ENCODE measurements at places on chromosomes 1 and 21. TPM values are rescaled to one million over a fixed set of nuclear protein-coding genes. Genes with fewer than 3 reads are reported as not detected.

DNA sequence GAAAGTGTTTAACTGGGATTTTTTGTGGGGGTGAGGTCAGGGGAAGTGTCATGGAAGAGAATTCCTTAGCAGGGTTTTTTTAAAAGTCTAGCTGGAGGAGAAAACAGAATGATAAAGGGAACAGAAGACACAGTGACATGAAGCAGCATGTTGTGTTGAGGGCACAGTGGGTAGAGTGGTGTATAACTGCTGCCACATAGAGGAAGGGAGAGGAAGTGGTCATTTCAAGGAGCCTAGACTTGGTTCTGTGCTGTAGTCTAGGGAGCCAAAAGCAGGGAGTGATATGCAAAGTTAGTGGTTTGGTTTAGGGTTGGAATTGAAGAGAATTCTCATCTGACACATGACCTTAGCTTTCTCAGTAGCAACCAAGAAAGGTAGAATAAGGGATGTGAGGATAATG is 10.2 kb downstream of the EEIG2 start:
- H3K27ac ChIP-seq: no peak overlapping the region
- H3K4me1 ChIP-seq: no peaks in the 10 kb centered on the region
- no peak overlapping the region for H3K4me3 ChIP-seq
- no peaks in the 10 kb centered on the region for H3K36me3 ChIP-seq
- no peaks in the 10 kb centered on the region for H3K27me3 ChIP-seq

DNA sequence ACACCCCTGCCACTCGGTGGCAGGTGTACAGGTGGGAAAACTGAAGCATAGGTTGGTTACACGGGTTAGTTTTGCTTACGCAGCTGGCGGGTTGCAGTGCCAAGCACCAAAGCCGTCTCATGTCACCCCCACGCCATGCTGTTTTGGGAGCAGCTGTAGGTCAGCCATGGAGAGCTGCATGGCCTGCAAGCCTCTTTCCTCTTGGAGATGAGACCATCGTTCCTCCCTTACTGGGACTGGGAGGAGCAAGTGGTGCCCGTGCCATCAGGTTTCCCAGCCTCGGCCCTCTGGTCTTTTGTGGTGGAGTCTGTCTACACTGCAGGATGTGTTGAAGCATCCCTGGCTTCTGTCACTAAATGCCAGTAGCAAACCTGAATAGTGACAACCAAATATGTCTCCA is 46.9 kb downstream of the AJAP1 start:
- H3K4me3 ChIP-seq: no peak overlapping the region
- no peaks in the 10 kb centered on the region for H3K27me3 ChIP-seq
- DNase-seq: no peak
- no peak overlapping the region for H3K27ac ChIP-seq
- no peaks in the 10 kb centered on the region for H3K4me1 ChIP-seq

GRCh38 chr1:114107474-114108435 is 45.9 kb downstream of the SYT6 start:
- no peak for DNase-seq
- H3K36me3 ChIP-seq: no peaks in the 10 kb centered on the region
- peaks cover 2% of the 10 kb centered on the region for H3K27me3 ChIP-seq
- no peak overlapping the region for H3K4me3 ChIP-seq
- peak overlapping the region; percentile 66 for H3K27ac ChIP-seq

CD164L2 gene
- total RNA-seq: not detected

PRAMEF10 gene
- not detected for total RNA-seq

- DNase-seq: peak; percentile 35
- no peaks in the 10 kb centered on the region for H3K36me3 ChIP-seq
- H3K27ac ChIP-seq: no peak overlapping the region
- H3K4me3 ChIP-seq: no peak overlapping the region
- no peaks in the 10 kb centered on the region for H3K27me3 ChIP-seq
- no peaks in the 10 kb centered on the region for H3K4me1 ChIP-seq
Measured at GRCh38 chr1:246117066-246117791, 389.9 kb downstream of the SMYD3 start.

PHC2 gene
- 113 TPM for total RNA-seq

DNA sequence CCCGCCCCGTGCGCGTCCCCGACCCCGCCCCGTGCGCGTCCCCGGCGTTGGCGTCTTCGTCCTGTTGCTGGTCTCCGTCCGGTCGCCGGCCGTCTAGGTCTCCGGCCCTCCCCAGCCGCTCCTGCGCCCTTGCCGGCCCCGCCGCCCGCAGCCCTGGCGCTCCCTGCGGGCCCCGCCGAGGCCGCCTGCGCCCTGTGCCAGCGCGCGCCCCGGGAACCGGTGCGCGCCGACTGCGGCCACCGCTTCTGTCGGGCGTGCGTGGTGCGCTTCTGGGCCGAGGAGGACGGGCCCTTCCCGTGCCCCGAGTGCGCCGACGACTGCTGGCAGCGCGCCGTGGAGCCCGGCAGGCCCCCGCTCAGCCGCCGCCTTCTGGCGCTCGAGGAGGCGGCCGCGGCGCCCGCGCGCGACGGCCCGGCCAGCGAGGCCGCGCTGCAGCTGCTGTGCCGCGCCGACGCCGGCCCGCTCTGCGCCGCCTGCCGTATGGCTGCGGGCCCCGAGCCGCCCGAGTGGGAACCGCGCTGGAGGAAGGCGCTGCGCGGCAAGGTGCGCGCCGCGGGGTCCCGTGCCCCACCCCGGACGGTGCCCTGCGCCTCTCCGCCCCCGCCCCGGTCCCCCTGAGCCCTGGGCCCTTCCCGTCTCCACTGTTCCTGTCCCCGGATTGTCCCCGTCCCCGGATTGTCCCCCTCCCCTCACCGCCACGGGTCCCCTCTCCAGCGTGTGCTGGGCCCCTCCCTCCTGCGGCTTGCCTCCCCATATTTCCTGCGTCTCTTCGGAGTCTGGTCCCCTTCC is at the start of gene RNF187:
TSS of gene RNF187 (plus strand) at position 47 of the 789 bp plus-strand sequence.
- peak within 1 kb of the TSS; percentile 98 for H3K27ac ChIP-seq
- peaks cover 9% of the 10 kb centered on the region for H3K4me1 ChIP-seq
- no peak for DNase-seq
- peaks cover 7% of the 10 kb centered on the region for H3K36me3 ChIP-seq

DNA sequence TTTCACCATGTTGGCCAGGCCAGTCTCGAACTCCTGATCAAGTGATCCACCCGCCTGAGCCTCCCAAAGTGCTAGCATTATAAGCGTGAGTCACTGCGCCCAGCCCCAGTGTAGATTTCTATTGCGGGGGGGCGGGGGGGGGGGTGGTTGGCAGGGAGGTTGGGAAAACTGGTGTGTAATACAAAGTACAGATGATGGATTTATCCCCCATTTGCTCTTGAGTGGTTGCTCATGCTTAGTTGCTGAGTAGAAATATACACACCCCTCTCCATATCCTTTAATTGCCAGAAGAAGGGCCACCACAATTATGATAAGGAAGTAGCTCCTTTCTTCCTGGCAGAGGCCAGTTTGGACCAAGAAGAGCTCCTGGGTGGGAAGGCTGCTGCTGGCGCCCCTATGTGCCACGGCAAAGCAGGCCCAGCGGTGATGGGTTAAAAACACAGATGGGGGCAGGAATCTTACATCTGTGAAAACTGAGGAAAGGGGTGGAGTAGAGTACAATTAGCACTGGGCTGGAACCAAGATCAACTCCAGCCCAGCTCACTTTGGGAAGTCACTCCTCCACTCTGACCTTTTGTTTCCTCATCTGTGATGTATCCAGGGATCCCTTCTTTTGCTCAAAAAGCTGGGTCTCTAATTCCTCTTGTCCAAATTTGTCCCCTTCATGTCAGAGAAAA is 55.2 kb downstream of the MRPL37 start:
- peaks cover 23% of the 10 kb centered on the region for H3K4me1 ChIP-seq
- no peaks in the 10 kb centered on the region for H3K27me3 ChIP-seq
- H3K36me3 ChIP-seq: no peaks in the 10 kb centered on the region
- peak; percentile 89 for DNase-seq

DNA sequence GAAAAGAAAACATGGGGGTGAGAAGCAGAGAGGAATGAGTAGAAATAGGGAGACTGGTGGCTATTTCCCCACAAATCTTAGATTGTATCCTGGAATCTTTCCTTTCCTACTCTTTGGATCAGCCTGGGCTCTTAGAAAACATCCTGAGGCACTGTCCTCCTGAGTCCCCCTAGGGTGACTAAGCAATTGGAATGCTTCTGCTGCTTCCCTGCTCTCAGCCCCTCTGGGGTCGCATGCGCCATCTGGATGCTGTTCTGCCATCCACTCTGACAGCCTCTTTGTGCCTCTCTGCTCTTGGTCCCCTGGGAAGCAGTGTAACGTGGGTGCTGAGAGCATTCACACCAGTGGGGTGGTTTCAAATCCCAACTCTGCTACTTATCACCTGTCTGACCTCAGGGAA is 443.0 kb downstream of the SIPA1L2 start:
- no peaks in the 10 kb centered on the region for H3K36me3 ChIP-seq
- no peak overlapping the region for H3K4me3 ChIP-seq
- H3K27ac ChIP-seq: no peak overlapping the region
- no peak for DNase-seq

DNA sequence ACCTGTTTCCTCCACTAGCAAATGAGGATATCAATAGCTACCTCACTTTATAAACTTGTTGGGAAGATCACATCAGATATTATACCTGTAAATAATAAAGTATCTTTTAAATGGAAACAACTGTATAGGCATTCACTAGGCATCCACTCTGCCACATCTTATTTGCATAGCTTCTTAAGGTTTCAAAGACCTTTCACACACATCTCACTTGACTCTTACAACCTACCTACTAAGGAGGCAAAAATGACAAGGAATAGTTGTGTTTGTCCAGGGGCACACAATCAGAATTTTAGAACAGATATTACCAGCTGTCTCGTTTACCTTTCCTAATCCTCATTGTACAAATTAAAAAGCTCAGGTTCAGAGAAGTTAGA is 51.5 kb downstream of the VANGL2 start:
- H3K4me3 ChIP-seq: no peak overlapping the region
- no peak for DNase-seq
- no peaks in the 10 kb centered on the region for H3K27me3 ChIP-seq
- H3K4me1 ChIP-seq: no peaks in the 10 kb centered on the region
- H3K36me3 ChIP-seq: no peaks in the 10 kb centered on the region

AADACL4 gene
- not detected for total RNA-seq

GRCh38 chr1:203163891-203164635 is 11.6 kb downstream of the MYBPH start:
- no peak for DNase-seq
- peaks cover 2% of the 10 kb centered on the region for H3K27me3 ChIP-seq
- no peak overlapping the region for H3K4me3 ChIP-seq
- H3K27ac ChIP-seq: no peak overlapping the region
- H3K4me1 ChIP-seq: no peaks in the 10 kb centered on the region

SLC35D1 gene
- total RNA-seq: 12.7 TPM

DNA sequence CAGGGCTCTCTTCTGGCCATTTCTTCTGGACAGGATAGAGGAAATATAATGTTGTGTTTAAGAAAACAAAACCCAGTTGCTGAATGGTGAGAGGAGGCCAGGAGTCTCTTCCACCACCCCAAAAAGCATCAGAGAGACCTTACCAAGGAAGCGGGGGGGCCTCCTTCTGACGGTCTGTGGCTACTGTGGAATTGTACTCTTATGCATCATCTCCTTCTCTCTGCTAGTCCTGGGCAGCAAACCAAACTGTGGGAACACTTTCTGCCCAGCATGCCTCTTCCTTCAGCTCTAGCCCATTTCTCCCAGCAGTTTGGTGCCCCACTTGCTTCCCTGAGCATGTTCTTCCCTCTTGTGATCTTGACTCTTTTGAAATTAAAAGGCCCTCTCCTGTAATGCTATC is 157.7 kb downstream of the HHIPL2 start:
- H3K4me3 ChIP-seq: no peak overlapping the region
- H3K4me1 ChIP-seq: peaks cover 19% of the 10 kb centered on the region

GRCh38 chr1:14117700-14118099 is 417.7 kb downstream of the PRDM2 start:
- no peak for DNase-seq
- H3K27ac ChIP-seq: no peak overlapping the region
- no peaks in the 10 kb centered on the region for H3K36me3 ChIP-seq
- H3K4me1 ChIP-seq: no peaks in the 10 kb centered on the region

CBR1 gene
- total RNA-seq: 21.3 TPM

- H3K4me3 ChIP-seq: peak overlapping the region; percentile 17
- DNase-seq: no peak
- H3K27ac ChIP-seq: no peak overlapping the region
- peaks cover 41% of the 10 kb centered on the region for H3K4me1 ChIP-seq
- peaks cover 22% of the 10 kb centered on the region for H3K27me3 ChIP-seq
Measured at GRCh38 chr1:41360074-41360785, 1.0 kb upstream of the FOXO6 start.

DNA sequence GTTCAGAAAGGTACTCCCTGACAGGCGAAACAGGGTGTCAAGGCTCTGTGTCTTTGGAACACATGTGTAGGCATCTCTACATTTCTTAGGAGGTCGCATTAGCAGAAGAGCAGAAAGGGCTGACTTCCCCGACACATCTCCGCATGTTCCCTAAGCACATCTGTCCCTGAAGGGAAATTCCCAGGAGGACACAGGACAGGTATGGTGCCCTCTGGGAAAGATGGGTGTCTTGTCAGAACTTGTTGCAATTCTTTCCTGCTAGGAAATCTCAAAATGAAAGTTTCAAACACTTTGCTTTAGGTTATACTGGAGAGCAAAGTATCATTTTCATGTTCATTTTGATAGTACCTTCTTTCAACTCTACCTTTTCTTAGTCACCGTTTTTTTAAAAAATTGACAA is 2.0 kb downstream of the DSCAM start:
- H3K36me3 ChIP-seq: no peaks in the 10 kb centered on the region
- no peak for DNase-seq
- peaks cover 11% of the 10 kb centered on the region for H3K4me1 ChIP-seq
- H3K27ac ChIP-seq: peak overlapping the region; percentile 7
- no peaks in the 10 kb centered on the region for H3K27me3 ChIP-seq

TP73 gene
- total RNA-seq: 0.18 TPM

- H3K4me3 ChIP-seq: no peak overlapping the region
- no peak overlapping the region for H3K27ac ChIP-seq
- no peaks in the 10 kb centered on the region for H3K36me3 ChIP-seq
- no peaks in the 10 kb centered on the region for H3K27me3 ChIP-seq
- peaks cover 3% of the 10 kb centered on the region for H3K4me1 ChIP-seq
Measured at GRCh38 chr1:152747831-152748230, 10.0 kb upstream of the KPRP start.

DNA sequence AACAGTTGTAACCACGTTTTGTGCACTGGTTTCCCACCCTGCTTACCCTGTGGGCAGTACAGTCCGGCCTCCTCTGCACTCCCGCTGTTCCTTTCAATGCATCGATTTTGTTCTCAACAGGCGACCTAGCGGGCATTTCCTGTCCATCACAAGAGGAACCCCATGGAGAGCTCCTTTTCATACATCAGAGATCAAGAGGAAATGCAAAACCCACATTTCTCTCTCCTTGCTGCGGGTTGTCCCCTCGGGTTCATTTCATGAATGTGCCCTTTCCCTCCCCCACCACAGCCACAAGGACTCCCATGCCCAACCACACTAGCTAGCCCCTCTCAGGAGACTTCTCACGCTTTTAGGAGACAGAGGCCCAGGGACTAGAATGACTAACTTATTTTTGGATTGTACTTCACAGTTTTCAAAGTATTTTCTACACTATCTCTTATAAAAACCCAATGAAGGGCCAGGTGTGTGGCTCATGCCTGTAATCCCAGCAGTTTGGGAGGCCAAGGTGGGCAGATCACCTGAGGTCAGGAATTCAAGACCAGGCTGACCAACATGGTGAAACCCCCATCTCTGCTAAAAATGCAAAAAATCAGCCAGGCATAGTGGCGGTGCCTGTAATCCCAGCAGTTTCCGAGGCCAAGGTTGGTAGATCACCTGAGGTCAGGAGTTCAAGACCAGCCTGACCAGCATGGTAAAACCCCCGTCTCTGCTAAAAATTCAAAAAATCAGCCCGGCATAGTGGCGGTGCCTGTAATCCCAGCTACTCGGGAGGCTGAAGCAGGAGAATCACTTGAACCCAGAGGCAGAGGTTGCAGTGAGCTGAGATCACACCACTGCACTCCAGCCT is 18.4 kb downstream of the ATP1A4 start:
- no peak for DNase-seq
- H3K4me3 ChIP-seq: no peak overlapping the region
- H3K4me1 ChIP-seq: peaks cover 7% of the 10 kb centered on the region

TACSTD2 gene
- 3.0 TPM for total RNA-seq

TTC24 gene
- total RNA-seq: not detected
